ENCODE measurements at places on chromosomes 1 and 21.

GRCh38 chr1:58585581-58586151, 8.6 kb upstream of the TACSTD2 start:
- no peak for DNase-seq

GRCh38 chr1:244435562-244436205, 16.0 kb downstream of the ADSS2 start:
- DNase-seq = no peak

DNA sequence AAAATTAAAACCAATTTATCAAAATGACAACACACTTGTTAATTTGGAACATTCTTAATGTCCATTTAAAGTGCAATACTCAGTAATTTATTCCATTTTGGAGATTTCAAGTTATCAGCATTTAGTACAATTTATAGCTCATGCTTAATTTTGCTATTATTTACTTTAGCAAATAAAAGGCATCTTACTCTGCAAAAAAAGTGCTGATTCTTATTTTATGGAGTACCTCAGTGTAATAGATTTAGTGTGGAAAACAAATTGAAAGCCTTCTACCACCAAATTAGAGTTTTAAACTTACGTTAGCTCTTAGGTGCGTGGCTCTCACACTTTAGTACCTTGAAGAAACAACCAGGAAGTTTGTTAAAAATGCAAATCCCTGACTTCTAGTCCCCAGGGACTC, 208.4 kb upstream of the NRIP1 start:
- DNase-seq = no peak

DNA sequence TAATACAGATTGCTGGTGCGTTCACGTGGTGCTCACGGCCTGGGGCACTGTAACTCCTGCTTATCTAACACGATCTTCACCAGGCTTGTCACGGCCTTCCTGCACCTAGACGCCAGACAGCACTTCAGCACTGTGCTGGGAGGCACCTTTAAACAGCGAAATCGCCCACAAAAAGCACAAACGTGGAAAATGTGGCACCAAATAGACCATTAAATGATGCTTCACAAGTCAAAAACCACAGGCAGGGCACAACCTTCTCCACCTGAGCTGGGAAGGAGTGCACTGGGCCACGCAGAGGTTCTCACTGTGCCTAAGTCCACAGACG, 20.0 kb downstream of the IBA57 start:
- DNase-seq = no peak

- DNase-seq = no peak
Measured at GRCh38 chr1:48627486-48627885, 149.2 kb downstream of the BEND5 start.

DNA sequence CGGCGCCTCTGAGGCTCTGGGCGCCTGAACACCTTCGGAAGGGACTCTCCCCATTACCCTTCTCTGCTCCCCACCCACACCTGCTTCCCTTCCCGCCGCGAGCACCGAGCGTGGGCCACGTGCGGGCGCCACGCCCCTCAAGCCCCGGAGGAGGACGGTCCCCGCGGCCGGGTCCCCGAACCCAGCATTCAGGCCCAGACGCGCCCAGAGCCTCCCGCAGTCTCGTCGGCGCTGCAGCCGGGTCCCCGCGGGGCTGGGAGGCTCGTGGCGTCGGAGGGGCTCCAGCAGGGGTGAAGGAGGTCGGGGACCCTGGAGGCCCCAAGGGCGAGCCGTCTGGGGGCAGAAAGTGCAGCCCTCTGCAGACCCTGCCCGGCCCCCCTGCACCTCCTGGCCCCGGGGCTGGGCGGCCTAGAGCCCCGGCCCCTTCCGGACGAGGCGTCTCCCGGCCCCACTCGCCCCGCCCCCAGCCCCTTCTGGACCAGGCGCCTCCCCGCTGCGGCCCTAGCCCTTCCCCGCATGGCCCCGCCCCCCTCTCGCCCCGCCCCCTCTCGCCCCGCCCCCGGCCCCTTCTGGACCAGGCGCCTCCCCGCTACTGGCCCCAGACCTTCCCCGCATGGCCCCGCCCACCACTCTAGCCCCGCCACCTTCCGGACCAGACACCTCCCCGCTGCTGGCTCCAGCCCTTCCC, 378 bp upstream of the SMIM1 start:
- peak; percentile 74 for DNase-seq

All from small intestine (tissue), 16 donors.